ENCODE measurements at places on chromosomes 7 and 10. TPM values are rescaled to one million over a fixed set of nuclear protein-coding genes. Genes with fewer than 3 reads are reported as not detected.

MOGAT3 gene
- total RNA-seq = not detected

NUTM2D gene
- total RNA-seq = 1.9 TPM

TMEM236 gene
- 0.09 TPM for total RNA-seq

ATOH7 gene
- not detected for total RNA-seq

STAMBPL1 gene
- total RNA-seq = 38.7 TPM

GRCh38 chr7:69364813-69365643, 233.2 kb upstream of the AUTS2 start:
- DNase-seq = no peak

- no peak for DNase-seq
These were observed 13.6 kb downstream of the EIF4EBP2 start for GRCh38 chr10:70417568-70417967.

DNA sequence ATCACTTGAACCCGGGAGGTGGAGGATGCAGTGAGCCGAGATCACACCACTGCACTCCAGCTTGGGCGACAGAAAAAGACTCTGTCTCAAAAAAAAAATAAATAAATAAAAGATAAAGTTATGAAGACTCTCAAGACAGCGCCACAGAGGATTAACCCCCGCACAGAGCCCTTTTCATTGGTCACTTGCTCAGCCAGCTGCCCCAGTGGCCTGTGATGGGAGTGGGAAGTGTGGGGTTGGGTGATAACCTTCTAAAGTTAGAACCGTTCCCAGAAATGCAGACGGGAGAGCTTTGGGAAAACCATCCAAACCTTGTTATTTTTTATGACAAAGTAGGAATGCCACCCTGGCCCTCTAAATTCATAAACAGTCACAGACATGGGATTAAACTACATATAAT, 57.4 kb downstream of the PARP12 start:
- DNase-seq = no peak

GRCh38 chr10:119734396-119735332, 8.8 kb downstream of the INPP5F start:
- DNase-seq = no peak

DNA sequence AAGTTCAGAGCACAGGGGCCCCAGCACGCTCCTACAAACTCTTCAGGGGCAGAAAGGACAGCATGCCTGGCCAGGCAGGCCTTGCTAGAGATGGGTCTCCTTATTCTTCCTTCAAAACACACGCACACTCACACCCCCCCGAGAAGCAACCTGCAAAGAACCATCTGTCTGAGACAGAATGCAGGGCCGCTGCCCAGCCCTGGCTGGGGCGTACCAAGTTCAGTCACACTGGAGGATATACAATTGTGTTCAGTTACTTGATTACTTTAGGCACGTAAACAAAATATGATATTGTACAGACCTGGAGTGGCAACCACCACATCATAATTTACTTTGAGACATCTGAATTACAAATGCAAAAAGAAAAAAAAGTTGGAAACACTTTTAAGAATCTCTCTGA, 5.7 kb downstream of the FAM53B start:
- no peak for DNase-seq

Data from activated B cell treated with CpG ODN at 0.5 μM for 24 hours (primary cell).